Activated CD4-positive, alpha-beta T cell treated with anti-CD3 and anti-CD28 coated beads, Interleukin-2, amount 50 U/mL, for 24 hours (primary cell): ENCODE measurements at places on chromosomes 5 and 9.
A peak's percentile ranks its signal among the peaks of the same experiment; 100 is the strongest.

GRCh38 chr5:53091289-53091688, 18.3 kb downstream of the MOCS2 start:
- DNase-seq, result no peak

DNA sequence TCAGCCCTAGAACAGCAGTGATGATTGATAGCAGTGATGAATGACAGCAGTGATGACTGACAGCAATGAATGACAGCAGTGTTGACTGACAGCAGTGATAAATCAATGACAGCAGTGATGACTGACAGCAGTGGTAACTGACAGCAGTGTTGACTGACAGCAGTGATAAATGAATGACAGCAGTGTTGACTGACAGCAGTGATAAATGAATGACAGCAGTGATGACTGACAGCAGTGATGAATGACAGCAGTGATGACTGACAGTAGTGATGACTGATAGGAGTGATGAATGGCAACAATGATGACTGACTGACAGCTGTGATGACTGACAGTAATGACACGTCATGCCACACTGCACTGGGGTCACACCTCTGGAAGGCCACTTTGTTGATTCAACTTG, 106.8 kb downstream of the ENTREP1 start:
- DNase-seq, result no peak

DNA sequence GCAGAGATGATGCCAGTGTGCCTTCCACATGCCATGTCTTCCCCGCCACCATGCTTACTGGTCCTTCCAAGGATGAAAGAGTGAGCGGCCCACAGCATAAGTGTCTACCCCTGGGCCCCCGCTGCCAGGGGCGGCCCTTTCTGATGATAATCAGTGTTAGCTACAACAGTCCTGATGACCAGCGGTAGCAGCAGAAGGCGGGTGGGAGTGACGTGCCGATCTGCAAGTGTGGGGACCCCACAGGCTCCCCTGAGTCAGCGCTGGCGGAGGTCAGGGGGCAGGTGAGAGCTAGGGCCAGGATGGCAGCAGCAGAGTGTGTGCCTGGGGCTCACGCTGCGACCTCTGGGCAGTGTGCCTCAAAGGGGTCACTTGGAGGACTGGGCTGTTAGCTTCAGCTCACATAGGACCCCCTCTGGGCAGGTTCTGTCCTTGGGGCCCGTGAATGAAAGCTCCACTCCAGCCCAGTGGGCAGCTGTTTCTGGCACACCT, 80.4 kb downstream of the HMCN2 start:
- DNase-seq, result no peak

DNA sequence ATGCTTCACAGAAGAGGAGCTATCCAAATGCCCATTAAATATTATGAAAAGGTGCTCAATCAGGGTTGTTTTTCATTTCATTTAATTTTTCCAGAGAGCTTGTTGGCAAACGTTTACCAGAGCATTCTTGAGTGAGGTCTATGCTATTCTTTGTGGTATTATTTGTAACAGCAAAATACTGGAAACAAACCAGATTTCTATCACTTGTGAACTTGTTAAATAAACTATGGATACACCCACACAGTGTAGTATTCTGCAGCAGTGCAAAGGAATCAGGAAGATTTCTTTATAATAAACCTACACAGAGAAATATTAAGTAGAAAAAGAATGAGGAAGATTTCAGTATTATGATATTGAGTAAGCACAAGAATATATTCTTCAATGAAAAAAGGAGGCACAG, 15.0 kb upstream of the SLC1A1 start:
- no peak for DNase-seq

DNA sequence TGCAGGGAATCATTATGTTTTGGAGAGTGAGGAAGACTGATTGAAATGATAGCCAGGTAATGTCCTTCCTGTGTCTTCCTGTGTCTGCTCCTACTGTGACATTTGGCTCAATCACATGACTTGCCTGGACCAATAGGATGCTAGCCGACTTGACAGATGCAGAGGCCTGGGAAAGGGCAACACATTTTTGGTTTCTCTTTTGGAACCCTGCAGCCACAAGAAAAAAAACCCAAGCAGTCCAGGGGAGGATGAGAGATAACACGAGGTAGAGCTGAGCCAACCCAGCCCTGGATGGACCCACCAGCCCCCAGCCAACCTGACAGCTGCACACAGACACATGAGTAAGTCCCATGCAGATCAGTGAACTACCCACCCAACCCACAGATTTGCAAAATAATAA, 256.1 kb upstream of the SMARCA2 start:
- DNase-seq, result no peak

DNA sequence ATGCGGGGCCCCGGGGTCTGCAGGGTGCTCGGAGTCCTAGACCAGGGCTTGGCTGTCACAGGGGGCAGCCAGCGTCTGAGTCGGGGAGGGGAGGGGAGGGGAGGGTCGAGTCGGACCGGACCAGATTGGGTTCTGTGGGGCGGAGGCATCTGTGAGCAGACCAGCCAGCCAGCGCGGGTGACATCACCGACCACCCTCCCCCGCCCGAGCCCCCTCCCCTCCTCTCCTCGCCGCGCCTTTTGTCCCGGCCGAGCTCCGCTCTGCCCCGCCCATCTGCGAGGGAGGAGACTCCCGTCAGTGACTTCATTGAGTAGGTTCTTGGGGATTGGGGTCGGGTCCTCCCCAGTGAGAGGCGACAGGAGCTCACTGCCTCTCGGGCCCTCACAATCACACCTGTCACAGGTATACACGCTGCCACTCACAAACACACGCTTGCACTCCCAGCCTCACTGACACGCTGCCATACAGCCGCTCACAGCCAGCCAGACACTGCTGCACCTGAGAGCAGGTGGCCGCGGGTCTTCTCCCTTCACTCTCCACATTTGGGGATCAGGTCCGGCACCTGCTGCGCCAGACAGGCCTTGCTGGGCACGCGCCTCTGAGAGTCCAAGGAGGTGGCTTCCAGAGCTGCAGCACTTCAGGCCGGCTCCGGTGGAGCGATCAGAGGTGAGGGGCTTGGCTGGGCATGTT, 546 bp downstream of the DNAJB5 start:
- DNase-seq, result peak; percentile 15

GRCh38 chr5:106094204-106094607, 1576.5 kb downstream of the EFNA5 start:
- no peak for DNase-seq

DNA sequence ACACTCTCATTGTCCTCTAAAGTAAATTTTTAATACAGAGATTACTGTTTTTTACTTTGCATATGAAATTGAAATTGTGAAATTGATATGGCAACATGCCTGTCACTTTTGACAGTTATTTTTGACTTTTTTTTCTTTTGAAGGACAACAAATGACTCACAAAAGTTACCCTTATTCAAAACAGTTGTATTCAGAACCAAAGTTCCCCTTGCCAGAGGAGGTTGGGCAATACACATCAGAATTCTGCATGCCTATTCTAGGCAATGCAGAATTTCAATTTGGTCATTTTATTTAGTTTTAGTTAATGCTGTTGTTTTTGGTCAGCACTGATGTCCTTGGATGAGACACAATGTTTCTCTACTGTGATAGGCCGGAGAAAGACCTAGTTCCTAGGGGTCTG, 299.1 kb upstream of the PRR16 start:
- no peak for DNase-seq

DNA sequence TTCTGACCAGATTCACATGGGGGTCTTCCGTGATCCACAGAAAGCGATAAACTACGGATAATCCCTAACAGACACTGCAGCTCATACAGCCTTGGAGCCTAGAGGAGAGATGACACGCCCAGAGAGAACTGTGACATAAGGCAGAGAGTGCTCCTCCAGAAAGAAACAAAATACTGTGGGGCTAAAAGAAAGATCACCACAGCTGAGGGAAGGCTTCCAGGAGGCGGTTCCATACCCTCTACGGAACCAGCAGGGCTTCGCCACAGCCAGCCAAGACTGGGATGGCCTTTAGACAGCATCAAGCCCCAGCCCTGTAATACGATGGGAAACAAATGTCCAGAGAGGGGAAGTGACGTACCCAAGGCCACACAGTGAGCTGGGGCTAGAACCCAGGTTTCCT, 19.3 kb downstream of the GPX3 start:
- DNase-seq, result no peak

- DNase-seq, result no peak
Observed at GRCh38 chr5:102286476-102286875, 9.6 kb downstream of the SLCO4C1 start.

GRCh38 chr5:179373101-179373934, 28.1 kb upstream of the ADAMTS2 start:
- DNase-seq, result no peak

- DNase-seq, result no peak
Observed at GRCh38 chr5:57311251-57311650, 137.4 kb downstream of the GPBP1 start.

DNA sequence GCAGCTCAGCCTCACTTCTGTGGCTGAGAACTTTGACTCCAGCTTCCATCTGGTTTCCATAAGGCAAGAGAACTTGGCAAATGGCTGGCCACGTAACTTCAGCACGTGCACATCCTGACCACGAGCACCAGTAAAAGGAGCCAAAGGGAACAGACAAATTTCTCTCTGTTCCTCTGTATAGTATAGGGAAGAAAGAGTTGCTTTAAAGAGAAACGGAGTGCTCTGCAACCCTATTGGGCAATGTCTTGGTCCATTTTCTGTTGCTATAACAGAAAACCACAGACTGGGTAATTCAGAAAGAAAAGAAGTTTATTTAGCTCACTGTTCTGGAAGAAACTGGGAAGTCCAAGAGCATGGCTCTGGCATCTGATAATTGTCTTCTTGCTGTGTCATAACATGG, 558.7 kb downstream of the ACTL7B start:
- DNase-seq, result no peak

DNA sequence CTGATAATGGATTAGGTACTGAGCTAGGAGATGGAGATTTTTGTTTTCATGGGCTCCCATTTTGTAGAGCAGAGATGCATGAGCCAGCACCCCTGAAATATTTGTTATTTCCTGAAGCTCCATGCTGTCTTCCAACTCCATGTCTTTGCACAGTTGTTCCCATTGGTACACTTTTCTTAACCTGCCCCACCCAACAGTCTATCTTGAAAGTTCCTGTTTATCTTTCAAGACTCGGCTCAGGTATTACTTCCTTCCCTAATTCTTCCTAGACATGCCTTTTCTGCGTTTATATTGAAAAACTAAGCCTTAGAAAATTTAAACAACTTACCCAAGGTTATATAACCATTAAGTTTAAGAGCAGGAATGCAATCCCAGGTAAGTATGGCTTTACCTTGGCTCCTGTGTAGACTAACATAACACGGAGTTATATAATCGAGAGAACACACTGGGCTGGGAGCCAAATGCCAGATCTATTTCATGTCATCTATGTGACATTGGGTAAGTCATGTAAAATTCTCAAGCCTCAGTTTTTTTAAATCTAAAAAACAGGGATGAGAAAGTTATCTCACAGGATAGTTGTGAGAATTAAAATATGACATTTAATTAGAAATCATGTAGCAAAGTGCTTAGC, 67.4 kb downstream of the LIX1 start:
- DNase-seq, result no peak

- peak; percentile 33 for DNase-seq
Observed at GRCh38 chr9:98790842-98791607, 5.3 kb downstream of the ANKS6 start.

GRCh38 chr9:12614488-12614887, 78.7 kb upstream of the TYRP1 start:
- DNase-seq, result no peak

GRCh38 chr5:68415177-68416085, 199.9 kb downstream of the PIK3R1 start:
- DNase-seq, result no peak
